ENCODE measurements at places on chromosomes 3 and 15. TPM values are rescaled to one million over a fixed set of nuclear protein-coding genes. Genes with fewer than 3 reads are reported as not detected.

Gene UACA
- total RNA-seq: 40.3 TPM

DNA sequence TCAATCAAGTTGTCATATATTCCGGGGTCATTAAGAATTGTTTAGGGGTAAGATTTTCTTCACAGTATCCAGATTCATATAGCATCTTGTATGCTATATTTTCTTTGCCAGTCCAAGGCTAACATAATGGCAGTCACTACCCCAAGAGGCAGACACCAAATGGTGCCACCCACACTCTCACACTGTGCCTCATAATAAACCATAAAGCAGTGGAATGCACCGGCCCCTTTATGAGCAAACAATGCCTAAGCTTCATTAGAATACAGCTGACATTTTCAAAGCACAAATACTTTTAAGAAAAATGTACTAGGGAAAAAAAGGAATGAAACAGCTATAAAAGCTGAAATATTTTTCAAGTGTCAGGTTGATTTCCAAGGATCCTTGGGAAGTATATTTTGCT is 121.6 kb downstream of the TFDP2 start:
- DNase-seq: no peak

Gene SLC9C1
- not detected for total RNA-seq

GRCh38 chr3:195697582-195698324 is 23.0 kb upstream of the MUC20 start:
- DNase-seq: no peak

DNA sequence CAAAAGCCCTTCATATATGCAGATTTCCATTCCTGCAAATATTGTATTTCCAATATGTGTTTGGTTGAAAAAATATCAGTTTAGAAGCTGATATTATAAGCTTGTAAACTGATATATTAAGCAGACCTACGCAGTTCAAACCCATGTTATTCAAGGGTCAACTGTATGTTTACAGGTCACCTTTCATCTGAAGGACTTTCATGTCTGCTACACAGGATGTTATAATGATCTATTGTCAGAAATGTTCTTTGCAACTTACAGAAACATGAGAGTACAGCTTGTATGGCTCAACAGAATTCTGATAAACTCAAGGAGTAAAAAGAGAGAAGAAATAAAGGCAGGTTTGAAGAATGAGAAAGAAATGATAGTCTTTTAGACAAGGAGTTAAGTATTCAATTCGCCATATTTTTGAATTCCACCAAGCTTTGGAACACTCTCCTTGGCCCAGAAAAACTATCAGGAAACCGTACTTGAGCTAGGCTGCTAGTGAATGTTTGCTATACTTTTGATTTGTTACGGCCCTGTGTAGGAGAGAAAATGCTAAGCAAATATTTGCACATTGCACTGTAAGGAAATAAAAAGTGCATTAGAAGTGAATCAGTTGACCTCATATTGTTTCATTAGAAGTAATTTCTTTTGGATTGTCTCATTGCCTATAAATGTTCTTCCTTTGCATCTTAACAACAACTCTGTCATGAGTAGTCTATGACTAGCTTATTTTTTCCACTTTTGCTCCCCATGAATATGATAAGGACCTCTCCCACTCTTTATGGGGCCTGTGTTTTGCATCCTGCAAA is 81.2 kb downstream of the NEK11 start:
- DNase-seq: no peak

- no peak for DNase-seq
Observed at GRCh38 chr3:169344465-169344864, 319.0 kb downstream of the MECOM start.
